Hair follicular keratinocyte (primary cell): ENCODE measurements at places on chromosomes 13 and 19. TPM values are rescaled to one million over a fixed set of nuclear protein-coding genes. Genes with fewer than 3 reads are reported as not detected.

The RNF17 gene
- not detected in 2 replicates for total RNA-seq

The ZNF221 gene
- 1.1 and 1.9 TPM in 2 replicates for total RNA-seq

The KASH5 gene
- total RNA-seq, result not detected in 2 replicates

The CADM4 gene
- 4.5 and 6.8 TPM in 2 replicates for total RNA-seq

The ZNF426 gene
- 5.3 and 6.4 TPM in 2 replicates for total RNA-seq

The OR7G2 gene
- total RNA-seq, result not detected in 2 replicates

The ZNF433 gene
- 0.99 and 2.1 TPM in 2 replicates for total RNA-seq

The DIAPH3 gene
- total RNA-seq, result 6.7 and 14.1 TPM in 2 replicates

The ZNF578 gene
- total RNA-seq, result 1.6 and 3.3 TPM in 2 replicates

The GAPDHS gene
- not detected in 2 replicates for total RNA-seq
